ENCODE measurements at places on chromosomes 1 and 21.

DNA sequence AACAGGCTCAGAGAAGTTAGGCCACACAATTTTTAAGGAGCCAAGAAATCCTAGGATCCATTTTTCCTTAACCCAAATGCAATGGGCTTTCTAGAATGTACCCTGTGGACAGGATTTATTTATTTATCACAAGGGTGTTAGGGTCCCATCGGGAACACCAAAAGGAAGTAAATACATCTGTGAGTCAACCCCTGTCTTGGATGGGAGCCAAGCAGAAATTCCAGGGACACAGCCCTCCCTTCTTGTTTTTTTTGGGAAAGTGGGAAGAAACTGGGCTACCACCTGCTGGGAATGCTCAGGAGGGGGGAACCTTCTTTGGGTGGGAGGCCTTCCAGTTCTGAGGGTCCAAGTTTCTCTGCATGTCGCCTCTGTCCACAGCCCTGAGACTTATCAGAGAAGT is 1.3 kb downstream of the CRNN start:
- no peak for DNase-seq

- DNase-seq = no peak
Measured at GRCh38 chr1:190564117-190564516, 86.5 kb upstream of the BRINP3 start.

- no peak for DNase-seq
Measured at GRCh38 chr1:241869022-241869421, 21.0 kb downstream of the EXO1 start.

DNA sequence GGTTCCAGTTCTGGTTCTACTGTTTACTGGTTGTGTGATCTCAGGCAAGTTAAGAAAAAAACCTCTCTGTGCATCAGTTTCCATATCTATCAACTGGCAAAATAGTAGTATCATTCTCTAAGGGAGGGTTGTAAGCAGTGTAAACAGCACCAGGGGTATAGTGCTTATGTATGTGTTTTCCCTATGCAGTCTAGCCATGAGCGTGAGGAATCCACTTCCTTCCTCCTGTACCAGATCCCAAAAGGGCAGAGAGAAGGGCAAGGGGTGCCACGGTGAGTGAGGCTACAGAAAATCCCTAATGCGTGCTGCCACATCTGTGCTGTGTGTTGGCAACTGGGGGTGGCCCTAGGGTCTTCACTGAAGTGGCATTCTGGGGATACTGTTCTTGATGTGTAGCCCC is 18.4 kb upstream of the RNF19B start:
- no peak for DNase-seq

DNA sequence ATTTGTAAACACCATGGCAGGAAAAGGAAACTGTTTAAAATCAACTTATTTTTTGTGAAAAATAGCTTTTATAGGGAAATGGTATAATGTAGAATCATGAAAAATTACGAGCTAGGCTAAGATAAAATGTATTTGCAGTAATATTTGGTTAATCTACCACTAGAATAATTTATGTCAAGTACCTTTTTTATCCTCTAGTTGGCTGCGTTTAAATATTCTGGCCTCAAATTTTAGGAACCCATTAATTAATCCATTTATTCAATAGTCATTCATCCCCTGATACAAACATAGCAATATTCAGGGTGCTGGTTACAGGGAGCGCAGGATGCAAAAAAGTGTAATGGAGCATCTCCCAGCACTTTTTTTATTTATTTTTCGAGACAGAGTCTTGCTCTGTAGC is 8.6 kb upstream of the IER5 start:
- DNase-seq = no peak

GRCh38 chr1:17494114-17494729 is 45.3 kb upstream of the ARHGEF10L start:
- peak; percentile 15 for DNase-seq

GRCh38 chr1:37861151-37861550 is 1.8 kb upstream of the MTF1 start:
- DNase-seq = no peak

All from NCI-H1930 (cell line).